Renal cortex interstitium (tissue), 15 donors: ENCODE measurements at places on chromosomes 13 and 19.

- DNase-seq, result no peak
Observed at GRCh38 chr19:28042516-28042915, 1170.4 kb downstream of the UQCRFS1 start.

DNA sequence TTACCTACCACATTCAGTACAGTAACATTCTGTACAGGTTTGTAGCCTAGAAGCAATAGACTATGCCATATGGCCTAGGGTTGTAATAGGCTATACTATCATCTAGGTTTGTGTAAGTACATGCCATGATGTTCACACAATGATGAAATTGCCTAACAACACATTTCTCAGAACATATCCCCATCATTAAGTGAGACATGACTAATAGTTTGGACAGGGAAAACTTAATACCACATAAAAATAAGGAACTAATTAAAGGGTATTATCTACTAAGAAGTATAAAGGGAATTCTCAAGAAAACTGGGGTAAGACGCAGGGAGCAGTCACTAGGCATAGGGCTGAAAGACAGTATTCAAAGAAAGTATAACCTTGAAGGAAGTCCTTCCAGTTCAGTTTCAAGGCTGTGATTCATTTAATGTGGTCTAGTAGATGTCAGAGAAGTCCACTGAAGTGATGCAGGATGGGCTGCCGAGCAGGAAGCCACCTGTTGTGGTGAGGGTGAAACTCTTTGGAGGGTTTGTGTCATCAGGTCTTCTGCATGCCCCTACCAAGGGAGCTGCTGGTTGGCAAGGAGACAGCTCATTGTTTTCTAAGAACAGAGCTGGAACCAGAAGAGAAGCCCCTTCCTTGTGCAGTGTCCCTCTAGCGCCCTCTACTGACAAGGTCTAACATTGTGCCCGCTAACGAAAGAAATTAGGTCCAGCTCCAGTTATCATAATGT is 122.9 kb downstream of the OLFM4 start:
- peak; percentile 39 for DNase-seq

- DNase-seq, result no peak
Observed at GRCh38 chr13:105567951-105568525, 967.4 kb downstream of the EFNB2 start.

- DNase-seq, result no peak
Observed at GRCh38 chr19:19155495-19156219, 14.4 kb downstream of the MEF2B start.

GRCh38 chr13:21812192-21812626 is 141.3 kb downstream of the FGF9 start:
- peak; percentile 36 for DNase-seq

GRCh38 chr13:75550159-75550567 is 572 bp downstream of the UCHL3 start:
- DNase-seq, result peak; percentile 36

GRCh38 chr13:98187155-98187964 is 10.3 kb upstream of the RNF113B start:
- DNase-seq, result no peak

GRCh38 chr13:97321616-97322321 is 99.6 kb downstream of the MBNL2 start:
- DNase-seq, result no peak

- DNase-seq, result no peak
Observed at GRCh38 chr19:44809577-44810233, 802 bp downstream of the BCAM start.

GRCh38 chr19:52533901-52534300 is 6.4 kb downstream of the ZNF808 start:
- no peak for DNase-seq

DNA sequence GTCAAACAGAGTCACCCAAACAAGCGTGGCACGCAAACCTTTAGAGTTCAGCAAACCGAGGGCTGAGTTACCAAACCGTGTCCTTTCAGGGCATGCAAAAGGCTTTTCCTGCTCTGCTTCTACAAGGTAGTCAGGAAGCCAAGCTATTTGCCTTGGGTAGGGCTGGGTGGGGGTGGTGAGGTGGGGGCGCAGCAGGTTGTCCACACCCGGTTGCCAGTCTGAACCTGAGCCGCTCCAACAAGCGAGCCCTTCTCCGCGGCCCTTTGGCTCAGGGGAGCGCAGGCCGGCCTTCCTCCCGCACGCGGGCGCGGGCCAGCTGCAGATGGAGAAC is 347 bp upstream of the CLDN10 start:
- no peak for DNase-seq

- DNase-seq, result no peak
Observed at GRCh38 chr19:574658-575526, 2.5 kb downstream of the BSG start.

GRCh38 chr13:59270327-59270726 is 893.4 kb downstream of the DIAPH3 start:
- no peak for DNase-seq

DNA sequence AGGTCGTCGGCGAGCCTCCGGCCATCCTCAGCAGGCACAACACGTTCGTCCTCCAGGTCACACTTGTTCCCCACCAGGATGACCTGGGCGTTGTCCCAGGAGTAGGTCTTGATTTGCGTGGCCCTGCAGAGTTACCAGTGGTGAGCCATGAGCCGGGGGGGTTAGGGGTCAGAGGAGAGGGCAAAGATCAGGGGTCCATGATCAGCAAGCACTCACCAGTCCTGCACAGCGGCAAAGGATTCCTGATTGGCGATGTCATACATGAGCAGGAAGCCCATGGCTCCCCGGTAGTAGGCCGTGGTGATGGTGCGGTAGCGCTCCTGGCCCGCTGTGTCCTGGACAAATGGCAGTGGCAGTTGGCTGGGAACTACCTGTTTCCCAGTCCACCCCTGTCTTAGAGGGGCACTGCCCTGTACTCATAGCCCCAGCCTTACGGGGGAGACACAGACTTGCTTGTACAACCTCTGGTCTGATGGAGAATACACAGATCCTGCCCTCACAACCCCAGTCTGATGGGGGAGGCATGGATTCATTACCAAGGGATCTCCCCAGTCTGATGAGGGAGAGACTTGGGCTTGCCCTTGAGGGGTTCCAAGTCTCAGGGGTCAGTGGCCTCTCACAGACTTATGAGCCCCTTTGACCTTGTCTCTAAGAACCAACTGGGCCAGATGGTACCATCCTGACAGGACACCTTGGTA is 3.9 kb downstream of the RAB3D start:
- no peak for DNase-seq

DNA sequence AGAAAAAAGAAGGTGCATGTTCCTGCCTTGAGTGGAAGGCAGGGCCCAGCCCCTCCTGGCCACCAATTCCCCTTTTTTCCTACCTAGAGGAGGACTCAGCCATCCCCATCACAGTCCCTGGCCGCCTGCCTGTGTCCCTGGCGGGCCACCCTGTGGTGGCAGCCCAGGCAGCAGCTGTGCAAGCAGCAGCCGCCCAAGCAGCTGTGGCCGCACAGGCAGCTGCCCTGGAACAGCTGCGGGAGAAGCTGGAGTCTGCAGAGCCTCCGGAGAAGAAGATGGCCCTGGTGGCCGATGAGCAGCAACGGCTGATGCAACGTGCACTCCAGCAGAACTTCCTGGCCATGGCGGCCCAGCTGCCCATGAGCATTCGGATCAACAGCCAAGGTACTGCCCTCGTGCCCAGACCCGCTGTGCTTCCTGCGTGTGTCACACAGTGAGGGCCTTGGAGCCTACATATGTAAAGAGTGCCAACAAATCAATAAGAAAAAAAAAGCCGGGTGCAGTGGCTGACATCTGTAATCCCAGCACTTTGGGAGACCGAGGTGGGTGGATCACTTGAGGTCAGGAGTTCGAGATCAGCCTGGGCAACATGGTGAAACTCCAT is 17.6 kb upstream of the WDR18 start:
- DNase-seq, result no peak

DNA sequence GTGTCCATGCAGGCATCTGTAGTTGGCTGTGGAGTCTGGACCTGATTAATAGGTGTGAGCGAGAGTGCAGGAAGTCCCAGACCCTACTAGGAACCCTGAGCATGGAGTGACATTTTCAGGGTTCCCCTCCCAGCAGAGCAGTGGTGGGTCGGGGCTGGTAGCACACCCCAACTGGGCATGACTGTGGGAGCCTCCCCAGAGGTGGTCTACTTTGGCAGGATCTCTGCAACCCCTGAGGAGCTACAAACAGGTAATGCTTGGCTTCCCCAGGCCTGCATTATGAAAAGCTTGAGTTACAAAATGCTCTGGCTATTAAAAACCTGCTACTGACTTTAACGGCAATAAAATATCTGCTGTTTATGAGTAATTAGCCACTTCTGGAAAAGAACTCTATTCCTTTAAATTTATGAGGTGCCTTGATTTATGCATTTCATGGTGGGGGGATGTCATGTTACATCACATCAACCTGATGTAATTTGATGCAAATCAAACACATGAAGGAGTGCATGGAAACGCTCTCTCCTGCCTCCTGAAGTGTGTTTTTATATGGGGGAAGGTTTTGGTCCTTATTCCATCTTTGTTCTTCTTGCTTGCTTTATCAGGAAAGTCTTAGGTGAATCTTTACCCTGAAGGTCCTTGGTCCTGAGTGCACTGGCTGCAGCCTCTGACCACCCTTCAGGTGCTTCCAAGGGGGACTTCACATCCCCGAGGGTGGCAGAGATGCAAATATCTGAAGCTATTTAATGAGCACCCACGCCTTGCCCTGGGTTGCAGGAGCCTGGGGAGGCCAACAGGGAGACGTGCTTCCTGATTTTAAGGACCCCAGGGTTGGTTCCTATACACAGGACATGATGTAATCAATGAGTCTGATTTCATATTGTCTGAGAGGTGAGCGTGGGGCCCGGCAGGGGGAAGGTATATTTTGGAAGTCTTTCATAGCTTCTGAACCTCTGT is 54.0 kb downstream of the ZNF536 start:
- DNase-seq, result no peak

DNA sequence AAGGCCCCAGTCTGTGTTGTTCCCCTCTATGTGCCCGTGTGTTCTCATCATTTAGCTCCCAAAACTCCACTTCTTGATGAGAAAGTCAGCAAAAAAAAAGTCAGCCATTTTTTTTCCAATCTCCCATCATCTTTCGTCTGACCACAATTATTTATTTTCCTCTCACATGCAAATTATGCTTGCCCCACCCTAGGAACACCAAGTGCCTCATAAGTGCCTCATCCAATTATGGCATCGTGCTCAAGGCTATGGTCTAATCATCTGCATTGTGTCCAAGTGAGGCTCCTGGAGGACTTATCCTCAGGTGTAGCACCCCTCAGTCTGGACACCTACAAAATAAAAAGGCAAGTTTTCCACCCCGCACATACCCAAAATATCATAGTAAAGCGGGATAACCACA is 20.8 kb upstream of the IPO5 start:
- DNase-seq, result no peak

- DNase-seq, result no peak
Observed at GRCh38 chr19:53960886-53961285, 1.9 kb upstream of the CACNG8 start.

- no peak for DNase-seq
Observed at GRCh38 chr19:29674374-29675119, 9.3 kb downstream of the PLEKHF1 start.
